GOT3 (cell line): ENCODE measurements at places on chromosomes 4 and X.

DNA sequence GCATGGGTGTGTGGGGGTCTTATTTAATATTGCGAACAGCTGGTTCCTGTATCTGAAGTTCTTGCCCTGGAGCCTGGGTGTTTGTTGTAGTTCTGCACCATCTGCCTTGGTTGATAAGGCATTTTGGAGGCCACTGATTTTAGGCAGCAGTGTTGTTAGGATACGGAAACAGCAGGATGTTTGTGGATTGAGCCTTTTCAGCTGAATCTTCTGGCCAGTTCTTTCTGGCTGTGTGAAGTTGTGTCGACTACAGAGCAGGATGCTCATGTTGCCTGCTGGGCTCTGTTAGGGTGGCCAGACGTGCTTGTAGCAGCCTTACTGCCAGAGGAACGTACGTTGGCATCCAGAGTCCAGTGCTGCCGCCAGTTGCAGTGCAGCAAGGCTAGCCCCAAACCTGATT is 134.2 kb downstream of the PTTG2 start:
- no peak for DNase-seq

GRCh38 chrX:95893636-95894035 is 791.0 kb upstream of the DIAPH2 start:
- DNase-seq: no peak

GRCh38 chr4:61143461-61143860 is 56.7 kb upstream of the ADGRL3 start:
- no peak for DNase-seq

GRCh38 chrX:10747975-10748374 is 127.6 kb upstream of the MID1 start:
- no peak for DNase-seq

- DNase-seq: no peak
These were observed 48.4 kb downstream of the MAGEB17 start for GRCh38 chrX:16215660-16216059.

DNA sequence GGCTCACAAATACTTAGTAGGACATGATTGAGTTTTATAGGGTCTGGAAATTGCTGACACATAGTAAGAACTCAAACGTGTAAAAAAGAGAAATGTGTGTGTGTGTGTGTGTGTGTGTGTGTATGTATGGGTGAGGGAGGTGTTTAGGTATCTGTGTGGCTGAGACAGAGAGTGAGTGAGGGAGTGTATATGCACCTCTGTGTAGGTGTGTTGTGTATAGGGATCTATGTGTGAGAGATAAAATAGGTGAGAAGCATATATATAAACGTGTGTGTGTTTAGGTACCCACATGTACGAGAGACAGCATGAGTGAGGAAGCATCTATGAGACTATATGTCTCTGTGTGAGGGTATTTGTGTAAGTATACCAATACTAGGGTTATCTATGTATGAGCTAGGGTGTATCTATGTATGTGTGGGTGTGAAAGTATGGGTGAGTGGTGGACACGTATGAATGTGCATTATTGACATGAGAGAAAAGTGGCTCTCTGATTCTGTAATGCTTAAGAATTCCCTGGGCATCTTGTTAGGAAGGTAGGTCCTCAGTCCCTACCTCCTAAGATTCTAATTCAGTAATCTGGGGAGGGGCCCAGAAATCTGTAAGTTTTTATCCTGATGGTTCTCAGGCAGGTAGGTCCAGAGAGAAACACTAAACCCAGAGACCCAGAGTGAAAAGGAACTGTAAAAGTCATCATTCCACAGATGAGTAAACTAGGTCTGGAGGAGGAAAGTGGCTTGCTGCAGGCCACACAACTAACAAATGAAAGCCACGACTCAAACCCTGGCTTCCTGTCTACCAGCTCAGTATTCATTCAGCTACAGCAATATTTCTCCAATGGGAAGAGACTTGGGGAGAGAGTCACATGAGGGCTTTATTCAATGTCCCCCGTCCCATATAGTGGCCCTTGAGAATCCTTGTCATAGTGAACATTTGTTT is 237.0 kb downstream of the IDS start:
- DNase-seq: no peak

DNA sequence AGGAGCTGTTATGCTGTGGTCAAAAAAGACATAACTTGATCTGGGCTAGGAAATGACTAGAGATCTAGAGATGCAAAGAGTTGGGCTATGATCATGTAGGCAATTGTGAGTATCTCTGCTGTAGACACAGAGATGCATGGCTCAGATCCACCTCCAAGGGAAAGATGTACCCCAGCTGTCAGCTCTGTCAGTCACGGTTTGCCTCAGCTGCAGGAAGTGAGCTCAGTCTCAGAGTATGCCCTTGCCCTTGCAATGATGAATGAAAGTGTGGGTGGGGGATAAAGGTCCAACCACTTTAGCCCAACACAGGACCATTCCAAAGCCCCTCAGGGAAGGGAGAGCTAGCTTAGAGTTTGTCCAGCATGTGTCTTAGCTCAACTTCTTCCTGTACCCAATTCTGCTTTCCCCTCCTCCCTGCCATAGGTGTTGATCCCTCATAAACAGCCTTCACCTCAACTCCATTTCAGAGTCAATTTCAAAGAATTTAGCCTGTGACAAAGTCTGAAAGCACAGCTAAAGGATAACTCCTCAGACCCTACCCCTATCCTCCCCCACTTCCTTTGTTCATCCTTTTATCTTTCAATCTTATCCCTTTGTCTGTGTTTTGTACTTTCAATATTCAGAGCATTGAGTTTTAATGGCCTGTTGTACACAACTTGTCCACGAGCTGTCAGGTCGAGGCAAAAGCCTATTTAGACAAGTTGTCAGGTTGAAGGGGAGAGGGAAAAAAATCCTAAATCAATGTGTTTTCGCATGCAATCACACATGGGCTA is 90.6 kb downstream of the MID1IP1 start:
- no peak for DNase-seq

- DNase-seq: no peak
These were observed 35.8 kb downstream of the LRP2BP start for GRCh38 chr4:185359767-185360446.

DNA sequence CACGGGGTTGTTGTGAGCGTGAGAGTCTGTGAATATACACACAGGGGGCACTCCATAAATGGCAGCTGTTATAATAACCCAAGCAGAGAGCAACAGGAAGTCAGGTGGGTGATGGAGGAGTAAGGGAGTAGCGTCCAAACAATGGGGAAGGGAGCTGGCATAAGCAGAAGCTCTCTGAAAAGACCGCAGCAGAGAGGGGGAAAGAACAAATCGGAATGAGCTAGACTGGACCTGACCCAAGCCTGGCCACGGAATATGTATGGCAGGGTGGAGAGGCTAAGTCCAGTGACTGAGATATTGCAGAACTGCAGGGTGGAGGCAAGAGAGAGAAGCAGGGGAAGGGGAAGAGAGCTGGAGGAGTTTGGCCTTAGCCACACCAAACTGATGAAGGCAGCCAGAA is 6.5 kb upstream of the GJB1 start:
- no peak for DNase-seq

GRCh38 chr4:57410331-57411052 is 300.3 kb upstream of the IGFBP7 start:
- DNase-seq: no peak

DNA sequence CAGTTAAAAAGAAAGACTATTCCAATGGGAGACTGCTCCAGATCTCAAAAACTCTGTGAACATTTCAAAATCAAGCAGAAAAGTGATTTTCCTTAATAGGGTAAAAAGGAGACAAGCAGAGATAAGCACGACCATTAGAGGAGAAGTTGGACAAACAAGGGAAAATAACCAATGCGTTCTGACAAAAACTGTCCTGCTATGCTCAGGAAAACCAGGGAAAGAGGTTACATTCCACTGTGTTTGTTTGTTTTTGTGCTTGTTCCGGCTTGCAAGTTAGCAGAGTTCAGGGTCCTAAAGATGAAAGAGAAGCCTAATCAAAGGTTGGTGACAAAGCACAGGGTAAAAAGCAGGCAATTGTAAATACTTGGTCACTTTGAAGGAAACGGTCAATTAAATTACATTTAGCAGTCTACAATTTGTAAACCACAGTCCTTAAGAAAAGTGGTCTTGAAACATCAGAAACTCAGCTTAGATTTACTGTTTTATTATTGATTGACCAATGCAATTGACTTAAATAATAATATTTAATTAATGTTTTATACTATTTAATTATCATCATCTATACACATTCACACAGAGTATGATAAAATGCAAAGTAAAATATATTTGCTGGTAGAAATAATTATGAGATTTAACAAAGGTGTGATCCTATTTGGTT is 186.2 kb upstream of the CPXCR1 start:
- DNase-seq: no peak

DNA sequence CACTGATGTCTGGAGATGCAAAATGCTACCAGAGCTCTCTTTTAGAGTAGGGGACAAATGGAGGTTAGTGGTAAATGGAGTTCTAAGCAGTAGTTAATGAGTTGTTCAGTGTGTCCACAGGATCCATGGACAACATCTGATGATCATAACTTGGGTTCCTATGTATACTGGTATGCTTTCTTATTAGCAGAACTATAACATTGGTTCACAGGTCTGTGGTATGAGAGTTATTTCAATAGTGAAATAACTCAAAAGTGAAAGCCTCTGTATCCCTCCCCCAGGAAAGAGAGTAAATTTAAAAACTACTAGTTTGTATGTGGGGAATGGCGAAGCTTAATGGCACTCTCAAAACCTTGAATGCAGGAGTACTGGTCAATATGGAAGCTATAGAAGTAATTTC is 363.5 kb upstream of the EMCN start:
- no peak for DNase-seq

DNA sequence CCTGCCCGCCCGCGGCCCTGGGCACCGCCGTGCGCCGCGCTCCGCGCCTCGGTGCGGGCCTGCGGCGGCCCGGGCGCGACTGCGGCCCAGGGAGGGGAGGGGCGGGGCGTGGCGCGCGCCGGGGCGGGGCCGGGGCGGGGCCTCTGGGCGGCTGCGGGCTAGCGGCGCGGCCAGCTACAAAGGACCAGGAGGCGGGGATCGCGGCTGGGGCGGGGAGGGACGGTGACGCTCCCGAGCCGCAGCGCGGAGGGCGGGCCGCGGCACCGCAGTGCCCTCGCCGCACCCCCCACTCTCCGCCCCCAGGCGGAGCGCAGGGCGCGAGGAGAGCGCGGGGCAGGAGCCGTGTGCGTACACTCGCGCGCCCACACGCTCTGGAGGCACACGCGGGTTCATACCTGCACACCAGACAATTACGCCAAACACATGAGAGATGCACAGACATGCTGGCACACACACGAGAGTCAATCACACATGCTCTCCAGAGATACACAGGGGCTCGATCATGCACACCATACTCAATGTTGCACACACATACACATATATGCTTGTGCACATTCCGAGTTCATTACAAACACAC is at the start of gene CRMP1:
CRMP1 (minus strand) TSS at position 83 of the 577 bp plus-strand sequence. CDS start 117 bp downstream, outside the sequence.
- no peak for DNase-seq

- no peak for DNase-seq
These were observed 31.3 kb upstream of the TEX13C start for GRCh38 chrX:125288343-125288742.

GRCh38 chr4:122305853-122306252 is 73.0 kb upstream of the ADAD1 start:
- DNase-seq: no peak

GRCh38 chrX:2346158-2346557 is 154.6 kb downstream of the DHRSX start:
- DNase-seq: no peak

DNA sequence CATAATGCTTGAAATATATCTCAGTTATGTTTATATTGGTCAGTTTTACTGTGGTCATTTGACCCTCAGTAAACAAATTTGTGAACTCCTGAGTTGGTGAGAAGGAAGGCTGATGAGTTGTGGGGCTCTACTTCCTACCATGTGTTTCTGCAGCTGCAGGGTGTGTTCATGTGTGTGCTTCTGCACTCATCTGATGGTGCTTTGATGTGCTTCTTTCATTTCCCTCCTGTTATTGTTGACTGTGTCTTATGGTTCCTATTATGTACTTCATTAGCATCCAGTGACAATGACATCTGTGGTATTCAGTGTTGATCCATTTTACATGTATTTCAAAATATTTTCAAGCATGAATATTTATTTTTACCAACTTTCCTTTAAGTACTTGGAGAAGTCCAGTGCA is 46.5 kb downstream of the XAGE2 start:
- no peak for DNase-seq

DNA sequence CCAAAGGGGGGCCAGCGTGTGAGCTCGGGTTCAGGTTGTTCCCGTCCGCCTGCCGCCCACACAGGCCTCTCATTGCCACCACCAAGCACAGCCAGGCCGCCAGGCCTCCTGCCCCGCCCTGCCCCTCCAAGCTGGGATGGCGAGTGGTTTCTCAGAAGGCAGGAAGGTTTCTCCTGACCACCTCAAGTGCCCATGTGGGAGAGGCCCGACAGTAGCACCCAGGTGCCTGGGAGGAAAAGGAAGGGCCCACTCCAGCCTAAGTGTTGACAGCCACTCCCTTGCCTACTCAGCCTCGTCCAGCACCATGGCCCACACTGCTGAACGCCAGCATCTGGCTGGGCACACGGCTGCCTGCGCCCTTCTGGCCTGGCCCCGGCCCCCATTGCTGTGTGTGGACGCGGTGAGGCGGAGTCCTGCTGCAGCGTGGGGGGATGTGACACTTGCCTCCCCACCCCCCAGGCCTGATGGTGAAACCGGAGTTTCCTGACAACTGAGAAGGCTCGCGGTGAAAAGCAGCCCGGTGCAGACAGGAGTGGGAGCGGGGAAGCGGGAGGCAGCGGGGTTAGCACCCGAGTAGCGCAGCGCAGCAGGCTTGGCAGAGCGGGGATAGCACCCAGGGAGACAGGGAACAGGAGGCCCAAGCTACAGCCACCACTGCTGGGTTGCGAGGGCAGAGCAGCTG is 19.2 kb downstream of the FLNA start:
- no peak for DNase-seq

DNA sequence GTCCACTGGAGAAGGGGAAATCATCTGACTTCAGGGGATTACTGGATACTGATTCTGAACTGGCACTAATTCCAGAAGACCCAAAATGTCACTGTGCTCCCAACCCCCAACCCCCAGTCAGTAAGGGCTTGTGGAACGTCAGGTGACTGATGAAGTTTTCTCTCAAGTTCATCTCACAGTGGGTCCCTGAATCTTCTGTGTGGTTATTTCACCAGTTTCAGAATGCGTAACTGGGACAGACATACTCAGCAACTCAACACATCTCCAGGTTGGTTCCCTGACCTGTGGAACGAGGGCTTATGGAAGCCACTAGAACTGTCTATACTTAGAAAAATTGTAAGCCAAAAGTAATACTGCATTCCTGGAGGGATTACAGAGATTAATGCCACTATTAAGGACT is 45.3 kb downstream of the DDX60L start:
- DNase-seq: no peak

DNA sequence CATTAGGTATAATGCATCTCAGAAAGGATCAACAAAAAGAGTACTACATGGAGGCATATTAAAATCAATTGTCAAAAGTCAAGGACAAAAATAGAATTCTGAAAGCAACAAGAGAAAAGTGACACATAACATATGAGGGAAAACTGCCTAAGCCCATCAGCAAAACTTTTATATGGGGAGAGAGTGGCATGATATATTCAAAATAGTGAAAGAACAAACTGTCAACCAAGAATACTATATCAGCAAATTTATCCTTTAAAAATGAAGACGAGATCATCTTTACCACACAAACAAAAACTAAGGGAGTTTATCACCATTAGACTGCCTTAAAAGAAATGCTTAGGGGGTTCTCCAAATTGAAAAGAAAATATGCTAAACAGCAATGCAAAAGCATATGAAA is 86.4 kb upstream of the CHRDL1 start:
- no peak for DNase-seq

- no peak for DNase-seq
These were observed 17.7 kb upstream of the STIM2 start for GRCh38 chr4:26842911-26843310.
